ENCODE measurements at places on chromosomes 13 and 19.

GRCh38 chr13:101942038-101942437 lies 459.8 kb downstream of the FGF14 start:
- DNase-seq: no peak

DNA sequence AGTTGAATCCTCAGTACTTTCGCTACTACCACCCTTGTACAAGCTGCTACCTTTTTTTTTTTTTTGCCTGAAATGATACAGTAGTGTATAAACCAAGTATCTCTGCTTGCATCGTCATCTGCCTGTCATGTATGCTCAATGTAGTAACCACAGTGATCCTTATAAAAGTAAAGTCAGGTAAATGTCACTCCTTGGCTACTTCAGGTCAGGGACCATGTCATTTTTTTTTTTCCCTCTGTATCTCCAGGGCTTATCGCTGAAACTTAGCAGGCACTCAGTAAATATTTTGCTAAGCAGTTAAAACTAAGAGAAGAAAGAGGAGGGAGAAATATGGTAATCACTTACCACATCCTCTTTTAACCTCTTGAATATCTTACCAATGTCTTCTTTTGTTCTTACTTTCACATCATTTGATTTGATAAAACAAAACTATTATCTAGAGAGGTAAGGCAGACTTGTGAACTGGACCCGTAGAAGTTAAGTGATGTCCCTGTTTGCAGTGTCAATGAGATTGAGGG lies 96.8 kb upstream of the KLF12 start:
- DNase-seq: no peak

GRCh38 chr19:3146677-3147100 lies 10.9 kb downstream of the GNA15 start:
- DNase-seq: no peak

GRCh38 chr13:43611281-43612273 lies 175.2 kb downstream of the ENOX1 start:
- DNase-seq: no peak

GRCh38 chr19:55226788-55227187 lies 1.8 kb downstream of the TMEM86B start:
- DNase-seq: no peak

DNA sequence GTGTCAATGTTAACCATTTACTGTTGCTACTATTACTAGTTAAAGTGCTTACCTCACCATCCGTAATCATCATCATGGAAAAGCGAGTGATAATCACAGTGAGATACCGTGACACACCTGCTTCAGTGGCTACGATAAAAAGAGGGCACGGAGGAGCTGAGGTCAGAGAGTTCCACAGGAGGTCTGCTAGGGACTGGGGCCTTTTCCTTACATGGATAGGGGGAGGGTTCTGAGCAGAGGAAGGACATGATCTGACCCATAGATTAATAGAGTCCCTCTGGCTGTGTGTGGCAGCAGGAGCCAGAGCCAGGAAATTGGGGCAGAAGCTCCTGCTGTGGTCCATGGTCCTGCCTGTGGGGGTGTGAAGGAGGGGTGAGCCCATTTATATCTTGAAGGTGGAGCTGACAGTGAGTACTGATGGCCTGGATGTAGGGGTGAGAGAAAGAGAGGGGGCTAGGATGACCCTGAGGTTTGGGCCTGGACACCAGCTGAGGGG lies 136.7 kb downstream of the SIPA1L3 start:
- DNase-seq: no peak

GRCh38 chr19:54155694-54156093 lies 3.8 kb downstream of the LENG1 start:
- no peak for DNase-seq

DNA sequence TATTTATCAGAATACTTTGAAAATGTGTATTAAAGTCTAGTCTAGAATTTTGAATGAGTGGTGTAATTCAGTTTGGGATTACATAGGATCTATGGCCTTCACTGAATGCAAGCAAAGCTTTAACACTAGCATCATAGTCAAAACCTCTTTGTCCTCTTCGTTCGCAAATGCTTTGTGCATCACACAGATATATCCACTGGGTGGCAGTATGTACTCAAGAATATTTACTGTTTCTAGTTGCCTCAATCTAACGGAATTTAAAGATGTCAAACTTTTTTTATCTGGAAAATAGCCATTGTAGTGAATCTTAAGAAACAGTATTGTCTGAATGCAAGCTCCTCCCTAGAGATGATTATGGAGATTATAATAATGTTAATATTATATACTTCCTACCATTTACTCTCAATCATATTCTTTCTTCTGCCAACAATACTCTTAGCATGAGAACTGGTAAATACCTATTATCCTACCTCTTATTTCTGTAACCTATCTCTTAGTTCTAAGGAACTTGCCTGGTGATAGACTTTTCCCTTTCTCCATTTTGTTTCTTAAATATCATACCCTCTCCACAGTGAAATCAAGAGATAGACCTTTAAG lies 25.8 kb downstream of the LACC1 start:
- no peak for DNase-seq

- no peak for DNase-seq
These were observed 563.5 kb upstream of the SLITRK5 start for GRCh38 chr13:87107651-87108050.

GRCh38 chr13:74035896-74036295 lies 98.3 kb downstream of the KLF12 start:
- DNase-seq: no peak

DNA sequence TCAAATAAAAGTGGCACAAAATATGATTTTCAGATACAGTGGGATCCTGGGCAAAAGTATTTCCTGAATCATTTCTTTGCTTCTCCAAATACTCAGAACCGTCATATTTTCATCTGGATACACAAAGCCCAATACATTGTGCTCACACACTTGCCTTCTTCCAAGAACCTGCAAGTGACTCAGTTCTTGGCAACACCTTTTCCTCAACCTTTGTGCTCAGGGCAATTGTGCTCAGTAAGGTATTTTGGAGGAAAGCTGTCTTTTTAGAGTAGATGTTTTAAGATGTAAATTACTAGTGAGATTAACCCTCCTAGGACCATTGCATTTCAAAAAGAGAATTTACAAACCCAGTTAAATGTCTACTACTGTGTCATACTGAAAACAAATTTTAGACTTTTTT lies 233.5 kb downstream of the EFNB2 start:
- no peak for DNase-seq

DNA sequence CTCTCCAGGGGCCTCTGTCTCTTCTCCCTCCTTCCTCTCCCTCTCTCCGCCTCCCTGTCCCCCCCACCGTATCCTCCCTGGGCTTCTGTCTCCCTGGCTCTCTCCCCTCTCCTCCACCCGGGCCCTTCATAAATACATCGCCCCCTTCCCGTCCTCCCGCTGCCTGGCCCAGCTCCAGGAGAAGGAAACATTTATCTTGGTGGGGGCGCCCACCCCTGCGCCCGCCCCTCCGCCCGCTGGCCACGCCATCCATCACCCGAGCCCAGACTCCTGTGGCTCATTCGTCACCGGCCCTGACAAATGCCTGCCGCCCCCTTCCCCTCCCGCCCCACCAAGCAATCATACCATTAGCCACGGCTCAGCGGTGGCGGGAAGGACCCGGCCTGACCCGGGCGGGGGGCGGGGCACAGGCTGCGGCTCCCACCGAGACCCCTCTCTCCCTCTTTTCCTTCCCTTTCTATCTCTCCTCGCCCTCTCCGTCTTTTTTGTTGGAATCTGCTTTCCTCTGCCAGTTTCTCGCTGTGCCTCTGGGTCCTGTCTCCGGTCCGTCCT lies 2.6 kb upstream of the MEIS3 start:
- DNase-seq: no peak
